ENCODE measurements at places on chromosomes 7 and 10.

GRCh38 chr10:131259535-131259934 is 52.0 kb downstream of the TCERG1L start:
- no peak for DNase-seq

DNA sequence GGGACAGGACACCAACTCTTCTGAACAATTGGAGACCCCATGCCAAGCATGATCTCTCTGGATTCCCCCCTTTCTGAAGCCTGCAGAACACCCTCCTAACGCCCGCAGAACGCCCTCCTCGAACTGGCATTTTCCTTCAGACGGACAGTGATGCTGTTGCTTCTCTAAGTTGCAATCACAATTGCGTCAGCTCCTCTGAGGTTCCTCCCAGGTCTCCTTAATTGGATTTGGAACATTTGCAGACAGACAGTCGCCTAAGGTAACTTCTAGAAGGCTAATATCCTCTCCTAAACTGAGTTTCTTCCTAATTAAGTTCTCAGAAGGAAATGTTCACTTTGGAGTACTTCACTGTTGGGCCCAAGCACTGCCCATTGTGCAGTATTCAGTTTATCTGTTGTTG is 20.5 kb upstream of the SERPINE1 start:
- DNase-seq, result no peak

DNA sequence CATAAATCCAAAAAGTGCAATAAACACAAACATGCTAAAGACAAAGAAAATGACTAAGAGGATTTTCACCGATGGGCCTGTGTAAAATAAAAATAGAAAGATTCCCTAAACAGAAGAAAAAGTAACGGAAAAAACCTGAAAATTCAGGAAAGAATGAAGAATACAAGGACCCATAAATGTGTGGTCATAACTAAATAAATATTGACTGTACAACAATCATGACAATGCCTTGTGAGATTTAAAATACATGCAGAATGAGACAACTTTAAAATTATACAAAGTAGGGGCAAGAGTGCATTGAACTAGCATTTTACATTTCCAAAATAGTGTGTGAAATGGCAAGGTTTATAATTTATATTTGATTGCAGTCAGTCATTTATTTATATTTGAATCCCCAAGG is 409.1 kb upstream of the ANKRD30A start:
- DNase-seq, result no peak

GRCh38 chr10:60848126-60848525 is 69.8 kb downstream of the CDK1 start:
- no peak for DNase-seq

- no peak for DNase-seq
These were observed 54.0 kb upstream of the RPA3 start for GRCh38 chr7:7772397-7772821.

GRCh38 chr10:94097656-94098055 is 103.9 kb downstream of the PLCE1 start:
- DNase-seq, result no peak

DNA sequence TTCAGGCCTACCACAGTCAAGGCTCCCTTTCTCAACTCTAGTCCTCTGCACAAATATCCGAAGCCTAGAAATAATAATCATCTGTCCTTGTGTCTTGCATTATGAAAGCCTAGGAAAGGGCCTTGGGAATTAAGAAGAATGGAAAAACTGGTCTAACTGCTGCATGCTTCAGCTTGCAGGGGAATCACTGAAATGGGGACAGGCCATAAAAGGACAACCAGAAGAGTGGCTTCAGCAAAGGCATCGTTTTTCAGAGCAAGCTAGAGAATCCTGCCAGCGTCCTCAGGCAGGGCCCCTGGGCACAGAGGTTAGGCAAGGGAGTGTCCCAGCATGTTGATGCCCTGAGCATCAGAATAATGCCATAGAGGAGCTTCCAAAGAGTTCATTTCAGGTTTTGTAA is 13.2 kb downstream of the ERVW-1 start:
- no peak for DNase-seq

DNA sequence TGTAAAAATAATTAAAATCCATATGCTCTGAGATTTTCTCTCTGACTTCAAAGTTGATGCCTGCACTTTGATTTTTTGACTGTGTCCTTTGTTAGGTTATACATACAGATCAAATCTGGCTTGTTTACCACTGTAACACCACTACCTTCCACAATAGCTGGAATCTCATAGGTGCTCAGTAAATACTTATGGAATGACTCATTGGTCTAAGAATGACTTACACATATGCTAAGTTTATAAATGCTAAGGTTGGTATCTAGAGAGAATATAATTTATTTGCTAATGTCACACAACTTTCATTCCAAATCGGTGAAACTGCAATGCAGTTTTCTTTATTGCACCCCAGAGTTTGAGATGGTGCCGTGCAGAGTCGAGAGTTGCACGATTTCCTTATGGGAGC is 578.5 kb downstream of the SH2D4B start:
- DNase-seq, result no peak

GRCh38 chr10:103746598-103746997 is 108.8 kb downstream of the SH3PXD2A start:
- DNase-seq, result no peak

DNA sequence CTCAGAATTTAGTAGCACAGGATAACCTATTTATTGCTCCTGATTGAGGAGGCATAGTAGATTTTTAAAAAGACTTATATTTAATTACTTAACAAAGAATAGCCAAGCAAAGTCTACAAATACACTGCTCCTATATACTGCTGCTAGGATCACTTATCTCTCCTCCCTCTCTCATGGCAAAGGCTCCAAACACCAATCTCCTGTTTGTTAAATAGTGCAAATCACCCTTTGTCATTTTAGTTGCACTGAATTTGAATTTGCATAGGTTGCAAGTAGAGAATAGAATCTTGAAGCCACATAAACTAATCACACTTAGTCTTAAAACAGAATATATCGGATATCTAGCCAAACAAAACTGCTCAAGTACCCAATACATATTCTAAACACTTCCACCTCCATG is 219.1 kb upstream of the LRRN3 start:
- DNase-seq, result no peak

Data from OCI-M1 (cell line).